ENCODE measurements at places on chromosomes 1 and 21. TPM values are rescaled to one million over a fixed set of nuclear protein-coding genes. Genes with fewer than 3 reads are reported as not detected.

KPNA6 gene
- total RNA-seq = 36.3 TPM

ROR1 gene
- total RNA-seq = 19.1 TPM

HORMAD1 gene
- total RNA-seq = not detected

COL18A1 gene
- total RNA-seq = 403 TPM

OR2L2 gene
- not detected for total RNA-seq

CASZ1 gene
- 2.9 TPM for total RNA-seq

FCAMR gene
- not detected for total RNA-seq

KLF17 gene
- not detected for total RNA-seq

LCE1D gene
- not detected for total RNA-seq

TP73 gene
- not detected for total RNA-seq

EDARADD gene
- total RNA-seq = 2.4 TPM

AKIRIN1 gene
- 37.2 TPM for total RNA-seq

FPGT gene
- total RNA-seq = 6.1 TPM

SMIM1 gene
- total RNA-seq = 6.4 TPM

PM20D1 gene
- 0.63 TPM for total RNA-seq

ITGB2 gene
- not detected for total RNA-seq

KIF17 gene
- 0.81 TPM for total RNA-seq

ZMYND12 gene
- 1.9 TPM for total RNA-seq

VHLL gene
- total RNA-seq = not detected

AGT gene
- 0.89 TPM for total RNA-seq

LEFTY2 gene
- total RNA-seq = 0.13 TPM

KISS1 gene
- 2.3 TPM for total RNA-seq

NOS1AP gene
- 0.38 TPM for total RNA-seq

OLIG2 gene
- total RNA-seq = not detected

ELAPOR1 gene
- total RNA-seq = 0.33 TPM

ADAMTSL4 gene
- total RNA-seq = 0.98 TPM

CHRM3 gene
- under 0.01 TPM for total RNA-seq

WRAP73 gene
- 18.4 TPM for total RNA-seq

SHISA4 gene
- 36.9 TPM for total RNA-seq
